ENCODE measurements at places on chromosomes 13 and 19.

- DNase-seq = no peak
Measured at GRCh38 chr13:50236898-50237318, 221.7 kb downstream of the KCNRG start.

- peak; percentile 19 for DNase-seq
Measured at GRCh38 chr13:69092615-69093322, 1014.9 kb upstream of the ATXN8OS start.

DNA sequence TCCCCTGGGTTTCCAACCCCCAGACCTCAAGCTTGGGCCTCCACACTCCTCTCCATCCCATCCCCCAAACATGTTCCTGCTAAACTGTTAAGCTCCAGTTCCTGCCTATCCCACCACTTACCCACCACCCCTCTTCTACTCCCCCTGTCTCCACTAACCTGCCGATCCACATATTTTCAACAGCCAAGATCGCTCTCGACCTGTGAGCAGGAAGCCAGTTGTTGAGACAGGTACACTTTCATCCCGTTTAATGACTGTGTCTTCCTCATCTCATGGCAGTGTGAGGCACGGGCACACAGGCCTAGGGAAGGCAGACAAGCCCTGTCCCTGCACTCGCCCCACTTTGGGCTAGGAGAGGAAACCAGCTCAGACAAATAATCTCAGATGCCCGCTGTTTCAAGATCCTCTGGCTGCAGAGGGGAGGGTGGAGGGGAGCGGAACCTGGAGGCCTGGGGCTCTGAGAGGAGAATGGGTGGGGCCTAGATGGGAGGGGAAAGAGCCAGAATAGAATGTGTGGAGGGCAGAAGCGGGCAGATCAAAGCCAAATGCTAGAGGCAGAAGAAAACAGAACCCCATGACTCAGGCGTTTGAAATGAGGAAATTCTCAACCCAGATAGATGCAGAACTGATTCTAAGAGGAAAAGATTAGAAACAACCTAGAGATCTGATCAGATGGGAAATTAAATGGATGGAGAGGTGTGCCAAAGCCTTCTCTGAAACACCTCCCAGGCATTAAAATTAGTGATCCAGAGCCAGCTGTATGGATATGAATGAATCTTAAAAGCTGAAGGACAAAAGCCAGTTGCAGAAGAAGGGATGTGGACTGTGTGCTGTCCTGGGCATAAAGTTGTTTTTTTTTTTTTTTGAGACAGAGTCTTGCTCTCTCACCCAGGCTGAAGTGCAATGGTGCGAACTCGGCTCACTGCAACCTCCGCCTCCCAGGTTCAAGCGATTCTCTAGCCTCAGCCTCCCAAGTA lies 16.9 kb upstream of the CYP2S1 start:
- peak; percentile 90 for DNase-seq

DNA sequence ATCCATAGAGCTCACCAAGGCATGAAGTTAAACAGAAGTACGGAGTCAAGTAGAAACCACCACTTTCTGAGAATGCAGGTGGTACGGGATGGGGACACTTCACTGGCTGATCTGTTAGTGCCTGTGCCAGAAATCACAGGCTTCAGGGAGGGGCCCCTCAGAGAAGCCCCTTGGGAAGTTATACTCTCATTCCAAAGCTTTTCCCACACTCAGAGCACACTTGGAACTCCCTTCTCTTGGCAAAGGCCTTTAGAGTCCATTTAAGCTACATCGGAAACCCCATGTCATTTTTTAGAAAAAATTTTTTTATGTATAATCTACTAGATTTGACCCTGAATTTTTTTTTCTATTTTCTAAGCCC lies 80.7 kb upstream of the WASF3 start:
- DNase-seq = no peak

DNA sequence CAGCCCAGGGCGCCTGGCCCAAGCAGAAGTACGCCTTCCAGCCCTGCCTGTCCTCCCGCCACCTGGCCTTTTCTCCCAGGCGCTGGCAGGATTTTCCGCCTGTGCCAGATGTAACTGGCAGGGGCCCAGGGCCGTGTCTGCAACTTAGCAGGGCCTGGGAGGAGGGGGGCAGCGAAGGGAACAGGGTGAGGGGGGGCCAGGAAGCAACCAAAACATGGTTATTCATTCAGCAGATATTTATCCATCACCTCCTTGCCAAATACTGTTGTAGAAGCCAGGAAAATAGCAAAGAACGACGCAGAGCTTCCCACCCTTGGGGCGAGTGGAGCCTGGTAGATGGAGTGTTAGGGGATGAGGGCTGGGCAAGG lies 5.6 kb downstream of the TLE6 start:
- no peak for DNase-seq

GRCh38 chr13:23792680-23793079 lies 96.5 kb downstream of the MIPEP start:
- no peak for DNase-seq

DNA sequence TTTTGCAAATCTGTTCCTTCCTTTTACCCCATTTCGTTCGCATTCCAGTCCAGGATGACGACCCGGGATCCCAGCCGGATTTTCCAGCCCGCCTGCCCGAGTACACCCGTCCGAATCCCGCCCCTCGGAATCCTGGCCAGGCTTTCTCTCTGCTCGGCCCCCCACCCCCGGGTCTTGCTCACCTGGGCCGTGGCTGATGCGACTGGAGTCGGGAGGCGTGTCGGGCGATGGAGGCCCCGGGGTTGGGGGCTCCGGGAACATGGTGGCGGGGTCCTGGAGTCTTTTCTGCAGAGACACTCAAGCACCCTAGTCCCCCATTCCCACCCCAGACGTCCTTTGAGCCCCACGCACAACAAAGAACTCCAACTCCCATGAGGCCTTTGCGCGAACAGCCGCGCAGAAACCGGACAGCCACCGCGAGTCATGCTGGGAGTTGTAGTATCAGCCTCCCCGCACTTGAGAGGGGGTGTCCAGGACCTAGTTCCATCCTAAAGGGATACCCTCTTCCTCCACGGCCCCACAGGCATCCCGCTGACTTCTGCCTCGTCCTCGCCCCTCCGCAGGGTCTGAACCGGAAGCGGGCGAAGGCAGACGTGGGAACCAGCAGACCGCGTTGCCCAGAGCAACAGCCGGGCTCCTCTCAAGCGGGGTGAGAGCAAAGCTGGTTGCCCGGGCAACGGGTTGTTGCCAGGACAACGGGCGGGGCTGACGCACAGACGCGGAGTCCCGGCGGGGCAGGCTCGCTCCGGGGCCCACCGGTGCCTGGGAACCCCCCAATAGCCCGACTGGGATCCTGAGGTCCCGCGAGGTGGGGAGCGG lies 1.1 kb downstream of the SYT5 start:
- DNase-seq = peak; percentile 97

DNA sequence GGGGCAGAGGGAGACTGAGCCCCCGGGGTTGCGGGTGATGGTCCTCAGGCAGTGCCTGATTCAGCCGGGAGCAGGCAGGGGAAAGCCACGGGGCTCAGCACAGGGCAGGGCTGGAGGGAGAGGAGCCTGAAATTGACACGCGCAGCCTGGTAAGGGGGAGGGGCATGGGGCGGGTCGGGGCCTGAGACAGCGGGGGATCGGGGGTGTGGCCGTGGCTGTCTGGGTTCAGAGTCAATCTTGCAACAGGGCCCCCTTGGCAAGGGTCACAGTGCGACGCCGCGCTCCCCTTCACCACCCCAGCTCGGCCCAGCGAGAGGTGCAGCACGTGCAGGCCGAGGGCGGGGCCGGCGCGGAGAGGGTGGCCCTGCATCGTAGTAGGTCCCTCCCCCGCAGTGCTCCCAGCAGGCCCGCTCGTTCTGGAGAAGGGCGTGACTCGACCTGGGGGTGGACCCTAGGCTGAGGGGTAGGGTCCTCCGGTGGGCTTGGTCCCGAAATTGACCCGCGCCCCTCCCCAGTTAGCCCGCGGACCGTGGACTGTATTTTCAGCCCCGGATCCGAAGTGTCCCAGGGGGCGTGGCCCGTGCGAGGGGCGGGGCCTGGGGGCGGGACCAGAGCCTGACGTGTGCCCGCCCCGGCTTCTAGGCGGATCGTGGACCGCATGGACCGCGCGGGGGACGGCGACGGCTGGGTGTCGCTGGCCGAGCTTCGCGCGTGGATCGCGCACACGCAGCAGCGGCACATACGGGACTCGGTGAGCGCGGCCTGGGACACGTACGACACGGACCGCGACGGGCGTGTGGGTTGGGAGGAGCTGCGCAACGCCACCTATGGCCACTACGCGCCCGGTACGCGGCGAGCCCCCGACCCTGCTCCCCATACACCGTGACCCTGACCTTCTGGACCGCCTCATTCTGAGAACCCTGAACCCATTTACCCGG lies 6.0 kb downstream of the RCN3 start:
- peak; percentile 96 for DNase-seq

- peak; percentile 64 for DNase-seq
Measured at GRCh38 chr19:30391554-30392551, 19.7 kb downstream of the ZNF536 start.

- DNase-seq = no peak
Measured at GRCh38 chr13:44268980-44269379, 104.6 kb upstream of the SERP2 start.

DNA sequence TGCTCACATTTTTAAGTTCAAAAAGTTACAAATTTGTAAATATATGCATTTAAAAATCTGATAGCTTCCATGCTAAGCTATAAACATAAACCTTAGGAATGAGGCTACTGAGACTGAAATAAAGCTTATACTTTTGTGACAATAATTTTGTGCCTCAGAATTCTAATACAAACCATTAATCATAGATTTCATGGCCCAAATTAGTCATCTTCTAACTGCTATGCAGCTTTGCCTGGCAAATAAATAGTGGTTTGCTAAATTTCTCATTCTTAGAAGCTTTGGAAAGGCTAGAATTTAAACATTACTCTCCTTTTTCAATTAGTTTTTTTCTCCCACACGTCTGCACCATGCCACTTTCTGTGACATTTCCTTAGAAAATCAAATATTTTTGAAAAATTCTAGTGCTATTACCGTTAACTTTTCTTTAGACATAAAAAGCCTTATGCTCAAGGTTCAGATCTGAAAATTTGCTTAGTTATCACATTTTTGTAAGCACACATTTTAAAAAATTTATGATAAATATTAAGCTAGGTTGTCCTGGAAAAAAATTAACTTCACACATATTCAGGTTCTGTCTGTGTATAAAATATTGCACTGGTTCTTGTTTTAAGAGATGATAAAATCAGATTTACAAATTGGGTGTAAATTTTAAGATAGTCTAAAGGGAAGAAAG lies 46.9 kb downstream of the FNDC3A start:
- DNase-seq = no peak

DNA sequence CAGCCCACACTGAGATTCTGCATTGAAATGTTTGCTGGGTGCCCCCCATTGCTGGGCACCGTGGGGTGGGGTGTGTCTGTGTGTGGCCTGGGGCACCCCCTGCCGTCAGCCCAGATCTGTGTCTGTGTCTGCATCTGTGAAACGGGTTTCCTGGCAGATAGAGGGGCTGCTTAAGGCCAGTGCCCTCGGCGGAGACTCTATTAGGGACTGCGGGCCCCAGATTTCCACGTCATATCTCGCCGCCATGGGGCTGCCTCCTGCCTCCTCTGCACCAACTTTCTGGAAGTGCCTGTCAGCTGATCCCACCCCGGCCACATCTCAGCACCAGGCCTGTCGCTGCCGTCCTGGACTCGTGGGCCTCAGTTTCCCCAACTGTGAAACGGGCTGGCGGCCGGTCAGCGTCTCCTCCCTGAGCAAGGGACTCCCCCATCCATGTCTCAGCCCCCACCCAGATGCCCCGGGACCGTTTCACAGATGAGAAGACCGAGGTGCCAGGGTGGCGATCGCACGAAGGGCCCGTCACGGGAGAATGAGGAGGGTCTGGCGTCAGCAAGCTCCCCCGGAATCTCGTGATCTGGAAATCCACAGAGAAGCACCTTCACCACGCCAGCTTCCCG lies 21.4 kb downstream of the ARID3A start:
- DNase-seq = no peak

GRCh38 chr19:50658441-50659317 lies 9.4 kb downstream of the C19orf81 start:
- peak; percentile 100 for DNase-seq

- peak; percentile 95 for DNase-seq
Measured at GRCh38 chr19:6551607-6552450, 21.0 kb downstream of the TNFSF9 start.

- no peak for DNase-seq
Measured at GRCh38 chr19:36605877-36606478, 865 bp downstream of the ZNF382 start.

- DNase-seq = no peak
Measured at GRCh38 chr13:67043901-67044300, 186.2 kb downstream of the PCDH9 start.

DNA sequence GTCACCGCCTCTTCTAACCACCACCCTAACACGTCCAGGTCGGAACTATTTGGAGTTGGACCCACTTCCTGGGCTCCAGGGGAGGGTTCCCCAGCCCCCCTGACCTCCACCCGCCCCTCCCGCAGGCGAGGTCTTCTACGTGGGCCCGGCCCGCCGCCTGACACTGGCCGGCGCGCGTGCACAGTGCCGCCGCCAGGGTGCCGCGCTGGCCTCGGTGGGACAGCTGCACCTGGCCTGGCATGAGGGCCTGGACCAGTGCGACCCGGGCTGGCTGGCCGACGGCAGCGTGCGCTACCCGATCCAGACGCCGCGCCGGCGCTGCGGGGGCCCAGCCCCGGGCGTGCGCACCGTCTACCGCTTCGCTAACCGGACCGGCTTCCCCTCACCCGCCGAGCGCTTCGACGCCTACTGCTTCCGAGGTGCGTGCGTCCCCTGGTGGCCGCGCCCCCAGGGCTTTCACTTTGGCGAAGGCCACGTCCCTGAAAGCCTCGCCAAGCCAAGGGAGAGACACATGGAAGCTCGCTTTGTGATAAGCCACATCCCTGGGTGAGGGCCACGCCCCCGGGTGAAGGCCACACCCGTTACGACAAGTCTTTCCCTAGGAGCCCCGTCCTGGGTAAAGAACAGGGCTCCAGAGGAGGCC lies 13.2 kb downstream of the NCAN start:
- DNase-seq = peak; percentile 98
